Left ventricle myocardium inferior (tissue), 1 donor: ENCODE measurements at places on chromosomes 4 and X. TPM values are rescaled to one million over a fixed set of nuclear protein-coding genes. Genes with fewer than 3 reads are reported as not detected.

DNA sequence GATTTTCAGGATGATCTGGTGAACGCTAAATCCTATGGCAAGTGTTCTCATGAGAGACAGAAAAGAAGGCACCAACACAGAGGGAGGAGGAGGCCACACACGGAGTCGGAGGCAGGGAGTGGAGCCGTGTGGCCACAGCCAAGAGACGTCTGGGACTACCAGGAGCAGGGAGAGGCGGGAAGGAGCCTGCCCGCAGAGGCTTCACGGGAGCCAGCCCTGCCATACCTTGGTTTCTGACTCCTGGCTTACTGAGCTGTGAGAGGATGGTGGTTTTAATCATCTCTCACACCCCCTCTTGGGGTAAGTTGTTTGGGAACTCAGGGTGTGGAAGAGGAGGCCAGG lies 33.5 kb upstream of the GPR78 start:
- DNase-seq, result no peak
- no peak overlapping the region for H3K4me3 ChIP-seq
- H3K27me3 ChIP-seq, result peaks cover 48% of the 10 kb centered on the region
- H3K27ac ChIP-seq, result no peak overlapping the region
- H3K36me3 ChIP-seq, result no peaks in the 10 kb centered on the region
- no peaks in the 10 kb centered on the region for H3K4me1 ChIP-seq

The GPRASP3 gene
- total RNA-seq, result 4.8 TPM

The VEGFD gene
- total RNA-seq, result 8.3 TPM

DNA sequence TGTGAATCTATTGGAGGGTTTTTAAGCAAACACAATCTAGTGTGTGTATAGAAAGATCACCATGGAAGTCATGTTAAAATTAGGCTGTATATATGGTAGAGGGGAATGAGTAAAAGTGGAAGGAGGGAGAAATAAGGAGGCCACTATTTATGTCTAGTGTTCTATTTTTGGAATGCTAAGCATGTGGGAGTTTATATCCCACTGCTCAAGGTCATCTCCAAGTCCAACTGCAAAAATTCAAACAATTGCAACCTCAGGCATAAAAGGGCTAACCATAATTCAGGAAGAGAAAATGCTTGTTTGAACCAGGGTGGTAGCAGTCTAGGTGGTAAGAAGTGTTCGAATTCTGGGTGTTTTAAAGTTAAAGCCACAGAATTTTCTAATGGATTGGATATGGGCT lies 39.2 kb downstream of the SERPINA7 start:
- no peaks in the 10 kb centered on the region for H3K27me3 ChIP-seq
- H3K4me3 ChIP-seq, result no peak overlapping the region
- H3K36me3 ChIP-seq, result no peaks in the 10 kb centered on the region
- no peak overlapping the region for H3K27ac ChIP-seq
- no peak for DNase-seq

DNA sequence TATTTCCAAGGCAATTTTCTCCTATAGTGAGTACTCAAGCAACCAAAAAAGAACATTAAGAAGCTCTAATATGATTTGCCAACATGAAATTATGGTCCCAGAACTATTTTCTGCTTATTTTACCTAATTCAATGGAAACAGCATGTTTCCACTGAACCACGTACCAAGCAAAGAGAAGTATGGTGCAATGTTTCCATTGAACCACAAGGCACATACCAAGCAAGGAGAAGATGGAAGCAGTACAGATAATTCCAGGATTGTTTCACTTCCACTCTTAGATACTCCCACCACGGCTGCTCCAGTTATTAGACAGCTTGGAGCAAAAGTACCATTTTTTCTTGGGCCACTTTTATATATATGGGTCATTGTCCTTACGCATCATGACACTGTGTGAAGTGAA lies 164.9 kb downstream of the RNF150 start:
- H3K27me3 ChIP-seq, result no peaks in the 10 kb centered on the region
- H3K27ac ChIP-seq, result no peak overlapping the region
- H3K4me1 ChIP-seq, result peaks cover 24% of the 10 kb centered on the region
- H3K36me3 ChIP-seq, result no peaks in the 10 kb centered on the region

GRCh38 chr4:8850830-8851188 lies 20.8 kb downstream of the HMX1 start:
- H3K27me3 ChIP-seq, result peaks cover 99% of the 10 kb centered on the region
- no peak for DNase-seq
- H3K27ac ChIP-seq, result no peak overlapping the region
- H3K36me3 ChIP-seq, result peaks cover 4% of the 10 kb centered on the region

GRCh38 chr4:167359711-167360110 lies 125.4 kb upstream of the SPOCK3 start:
- H3K4me3 ChIP-seq, result no peak overlapping the region
- H3K4me1 ChIP-seq, result no peaks in the 10 kb centered on the region
- H3K27ac ChIP-seq, result no peak overlapping the region
- DNase-seq, result no peak

The SUPT20HL1 gene
- total RNA-seq, result not detected

- peaks cover 11% of the 10 kb centered on the region for H3K4me1 ChIP-seq
- no peak overlapping the region for H3K27ac ChIP-seq
- H3K4me3 ChIP-seq, result no peak overlapping the region
- no peaks in the 10 kb centered on the region for H3K27me3 ChIP-seq
- H3K36me3 ChIP-seq, result no peaks in the 10 kb centered on the region
- no peak for DNase-seq
Observed at GRCh38 chrX:123807835-123808416, 51.9 kb upstream of the XIAP start.

DNA sequence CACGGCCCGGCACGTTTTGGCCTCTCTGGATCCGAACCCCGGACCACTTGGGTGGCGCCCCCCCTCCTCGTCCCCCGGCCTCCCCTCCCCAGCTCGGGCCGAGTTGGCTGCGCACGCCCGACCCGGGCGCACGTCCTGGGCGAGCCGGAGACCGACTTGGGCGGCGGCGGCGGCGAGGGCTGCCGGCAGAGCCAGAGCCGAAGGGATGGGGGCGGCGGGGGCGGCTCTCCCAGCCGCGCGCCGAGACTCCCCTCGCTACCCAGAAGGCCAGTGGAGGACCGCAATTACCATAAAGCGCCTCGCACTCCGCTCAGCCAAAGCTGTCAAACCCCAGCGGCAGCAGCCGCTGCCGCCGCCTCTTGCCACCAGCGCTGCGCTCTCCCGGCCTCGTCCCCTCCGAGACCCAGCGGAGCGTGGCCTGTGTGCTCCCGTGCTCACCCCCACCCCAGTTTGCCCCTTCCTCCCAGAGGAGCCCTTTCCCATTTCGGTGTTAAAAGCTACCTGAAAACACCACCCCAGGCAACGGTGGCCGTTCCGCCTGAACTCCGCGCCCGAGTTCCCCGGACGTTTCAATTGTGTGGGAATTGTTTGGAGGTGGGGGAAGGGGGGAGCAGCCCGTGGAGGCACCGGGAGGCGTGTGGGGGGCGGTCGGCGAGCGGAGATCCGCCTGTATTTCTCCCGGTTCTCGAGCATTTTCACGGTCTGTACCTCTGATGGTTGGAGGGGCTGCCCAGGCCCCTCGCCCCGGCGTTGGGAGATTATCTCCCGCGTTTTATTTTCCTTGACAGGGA lies 701 bp upstream of the BCOR start:
- H3K4me1 ChIP-seq, result peaks cover 23% of the 10 kb centered on the region
- no peaks in the 10 kb centered on the region for H3K27me3 ChIP-seq
- peak; percentile 42 for DNase-seq
- peak overlapping the region; percentile 93 for H3K27ac ChIP-seq

GRCh38 chrX:48890296-48890925 lies 7.2 kb downstream of the TIMM17B start:
- peaks cover 14% of the 10 kb centered on the region for H3K36me3 ChIP-seq
- no peak for DNase-seq
- peak overlapping the region; percentile 75 for H3K27ac ChIP-seq
- H3K4me1 ChIP-seq, result peaks cover 6% of the 10 kb centered on the region

- H3K4me1 ChIP-seq, result no peaks in the 10 kb centered on the region
- H3K27ac ChIP-seq, result no peak overlapping the region
- no peak for DNase-seq
Observed at GRCh38 chr4:526189-526909, 27.3 kb downstream of the PIGG start.

- H3K36me3 ChIP-seq, result peaks cover 16% of the 10 kb centered on the region
- peaks cover 12% of the 10 kb centered on the region for H3K4me1 ChIP-seq
- no peak overlapping the region for H3K4me3 ChIP-seq
- no peaks in the 10 kb centered on the region for H3K27me3 ChIP-seq
Observed at GRCh38 chr4:152815078-152815477, 35.3 kb downstream of the ARFIP1 start.

The STARD8 gene
- total RNA-seq, result 9.3 TPM

The ADH1A gene
- 0.36 TPM for total RNA-seq

DNA sequence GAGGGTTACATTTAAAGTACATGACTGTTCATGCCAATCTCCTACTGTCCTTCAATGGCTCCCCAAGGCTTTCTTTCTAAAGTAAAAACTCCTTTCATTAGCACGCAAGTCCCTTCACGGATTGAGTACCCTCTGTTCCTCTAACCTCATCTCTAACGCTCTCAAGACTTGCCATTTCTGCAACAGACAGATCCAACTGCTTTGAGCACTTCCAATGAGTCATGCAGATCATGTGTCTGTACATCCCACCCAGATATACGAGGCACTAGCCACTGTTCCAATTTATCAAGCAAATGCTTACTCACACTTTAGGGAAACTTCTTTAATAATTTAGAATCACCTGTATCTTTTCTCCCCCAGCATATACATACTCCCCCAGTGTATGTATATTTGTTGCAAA lies 332.5 kb upstream of the ZFP42 start:
- no peak overlapping the region for H3K27ac ChIP-seq
- no peaks in the 10 kb centered on the region for H3K27me3 ChIP-seq
- H3K36me3 ChIP-seq, result no peaks in the 10 kb centered on the region
- no peaks in the 10 kb centered on the region for H3K4me1 ChIP-seq
- no peak overlapping the region for H3K4me3 ChIP-seq

- no peaks in the 10 kb centered on the region for H3K27me3 ChIP-seq
- H3K4me3 ChIP-seq, result peak overlapping the region; percentile 76
- DNase-seq, result no peak
- peaks cover 12% of the 10 kb centered on the region for H3K36me3 ChIP-seq
- H3K4me1 ChIP-seq, result peaks cover 4% of the 10 kb centered on the region
Observed at GRCh38 chrX:54044877-54045338, 635 bp upstream of the PHF8 start.

- DNase-seq, result no peak
- H3K4me3 ChIP-seq, result no peak overlapping the region
- peaks cover 31% of the 10 kb centered on the region for H3K27me3 ChIP-seq
- no peaks in the 10 kb centered on the region for H3K36me3 ChIP-seq
Observed at GRCh38 chr4:9762823-9763475, 18.5 kb upstream of the DRD5 start.

DNA sequence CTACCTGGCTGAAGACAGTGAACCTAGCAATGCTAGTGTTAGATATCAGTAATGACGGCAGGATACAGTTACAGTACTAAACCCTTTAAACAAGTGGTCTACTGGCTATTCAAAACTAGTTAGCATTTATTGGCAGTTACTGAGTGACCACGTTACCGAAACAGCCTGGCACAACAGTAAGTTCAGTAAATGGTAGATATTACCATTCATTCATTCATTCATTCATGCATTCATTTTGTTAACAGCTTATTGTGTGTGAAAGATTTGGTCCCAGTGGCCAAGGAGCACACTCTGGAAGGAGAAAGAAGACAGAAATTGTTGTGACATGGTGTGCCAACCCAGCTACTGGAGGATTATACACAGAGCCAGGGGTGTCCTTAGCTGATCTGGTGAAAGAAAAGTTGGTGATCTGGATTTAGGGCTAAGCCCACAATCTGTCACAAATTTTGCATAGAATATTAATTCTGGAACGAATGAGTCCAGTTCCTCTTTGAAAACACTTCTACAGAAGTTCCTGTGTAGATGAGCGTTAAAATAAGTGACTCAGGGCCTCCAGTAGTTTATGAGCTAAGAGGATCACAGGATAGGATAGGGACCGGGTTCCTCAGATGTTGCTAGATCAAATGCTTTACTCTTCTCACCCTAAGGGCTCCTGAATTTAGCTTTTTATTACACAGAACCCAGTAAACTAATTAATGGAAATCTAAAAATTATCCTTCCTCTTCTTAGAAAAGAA lies 179.1 kb downstream of the CBR4 start:
- H3K27ac ChIP-seq, result peak overlapping the region; percentile 86
- H3K36me3 ChIP-seq, result no peaks in the 10 kb centered on the region
- H3K4me1 ChIP-seq, result peaks cover 58% of the 10 kb centered on the region
- no peak for DNase-seq
- peaks cover 14% of the 10 kb centered on the region for H3K27me3 ChIP-seq

DNA sequence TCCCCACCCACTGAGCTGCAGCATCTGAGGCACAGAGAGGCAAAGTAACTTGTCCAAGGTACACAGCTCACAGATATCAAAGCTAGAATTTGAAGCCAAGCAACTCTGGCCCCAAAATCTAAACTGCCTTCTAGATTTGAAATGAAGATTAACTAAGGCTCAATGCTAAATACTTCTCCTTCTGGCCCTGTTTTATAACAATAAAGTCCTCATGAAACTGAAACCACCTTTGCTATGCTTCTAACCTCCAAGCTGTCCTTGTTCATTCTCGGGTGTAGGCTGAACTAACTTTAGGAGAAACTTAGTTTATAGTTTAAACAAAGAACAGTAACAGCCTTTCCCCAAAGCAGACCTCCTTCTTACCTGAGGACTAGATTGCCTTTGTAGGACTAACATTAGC lies 93.6 kb downstream of the DCTD start:
- H3K4me3 ChIP-seq, result no peak overlapping the region
- H3K27ac ChIP-seq, result no peak overlapping the region
- DNase-seq, result no peak
- no peaks in the 10 kb centered on the region for H3K4me1 ChIP-seq

The ODAM gene
- not detected for total RNA-seq

The MGARP gene
- total RNA-seq, result 0.60 TPM

The FAM184B gene
- total RNA-seq, result not detected

- H3K27ac ChIP-seq, result no peak overlapping the region
- H3K4me1 ChIP-seq, result no peaks in the 10 kb centered on the region
- H3K4me3 ChIP-seq, result no peak overlapping the region
- H3K27me3 ChIP-seq, result no peaks in the 10 kb centered on the region
- no peak for DNase-seq
- H3K36me3 ChIP-seq, result no peaks in the 10 kb centered on the region
Observed at GRCh38 chrX:33160273-33160672, 51.1 kb downstream of the DMD start.

DNA sequence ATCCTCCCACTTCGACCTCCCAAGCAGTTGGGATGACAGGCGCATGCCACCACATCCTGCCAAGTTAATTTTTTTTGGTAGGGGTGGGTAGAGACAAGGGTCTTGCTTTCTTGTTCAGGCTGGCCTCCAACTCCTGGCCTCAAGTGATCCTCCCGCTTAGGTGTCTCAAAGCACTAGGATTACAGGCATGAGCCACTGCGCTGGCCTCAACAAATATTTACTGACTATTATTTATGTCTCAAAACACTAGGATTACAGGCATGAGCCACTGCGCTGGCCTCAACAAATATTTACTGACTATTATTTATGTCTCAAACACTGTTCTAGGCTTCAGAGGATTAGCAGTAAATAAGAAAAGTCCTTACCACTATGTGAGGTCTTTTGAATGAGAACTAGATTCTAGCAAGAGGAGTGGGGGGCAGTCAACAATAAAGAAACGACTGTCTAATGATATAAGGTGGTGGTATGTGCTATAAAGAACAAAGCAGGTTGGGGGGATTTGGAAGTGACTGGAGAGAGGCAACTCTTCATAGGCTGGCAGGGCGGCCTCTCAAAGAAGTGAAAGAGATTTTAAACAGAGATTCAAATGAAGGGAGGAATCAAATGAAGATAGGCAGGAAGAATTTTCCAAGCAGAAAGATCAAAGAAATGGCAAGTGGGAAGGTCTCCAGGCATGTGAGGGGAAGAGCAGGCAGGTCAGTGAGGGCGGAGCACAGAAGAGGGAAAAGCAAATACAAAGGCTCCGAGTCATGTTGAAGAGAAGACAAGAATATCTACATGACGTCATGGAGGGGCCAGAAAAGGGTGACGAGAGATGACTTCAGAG lies 12.7 kb upstream of the ACSL1 start:
- no peaks in the 10 kb centered on the region for H3K4me1 ChIP-seq
- DNase-seq, result no peak
- no peak overlapping the region for H3K4me3 ChIP-seq
